ENCODE measurements at places on chromosomes 1 and 21. TPM values are rescaled to one million over a fixed set of nuclear protein-coding genes. Genes with fewer than 3 reads are reported as not detected.
A peak's percentile ranks its signal among the peaks of the same experiment; 100 is the strongest.

DNA sequence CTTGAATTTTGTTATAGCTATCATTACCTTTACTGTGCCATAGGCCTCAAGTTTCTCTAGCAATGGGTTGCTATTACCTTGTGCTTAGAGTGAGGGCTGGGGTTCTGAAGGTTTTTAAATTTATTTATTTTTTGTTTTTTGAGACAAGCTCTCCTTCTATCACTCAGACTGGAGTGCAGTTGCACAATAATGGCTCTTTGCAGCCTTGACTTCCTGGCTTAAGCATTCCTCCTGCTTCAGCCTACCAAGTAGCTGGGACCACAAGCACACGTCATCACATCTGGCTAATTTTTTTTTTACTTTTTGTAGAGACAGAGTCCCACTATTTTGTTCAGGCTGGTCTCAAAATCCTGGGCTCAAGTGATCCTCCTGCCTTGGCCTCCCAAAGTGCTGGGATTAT is 41.5 kb downstream of the SNX27 start:
- DNase-seq: no peak

DNA sequence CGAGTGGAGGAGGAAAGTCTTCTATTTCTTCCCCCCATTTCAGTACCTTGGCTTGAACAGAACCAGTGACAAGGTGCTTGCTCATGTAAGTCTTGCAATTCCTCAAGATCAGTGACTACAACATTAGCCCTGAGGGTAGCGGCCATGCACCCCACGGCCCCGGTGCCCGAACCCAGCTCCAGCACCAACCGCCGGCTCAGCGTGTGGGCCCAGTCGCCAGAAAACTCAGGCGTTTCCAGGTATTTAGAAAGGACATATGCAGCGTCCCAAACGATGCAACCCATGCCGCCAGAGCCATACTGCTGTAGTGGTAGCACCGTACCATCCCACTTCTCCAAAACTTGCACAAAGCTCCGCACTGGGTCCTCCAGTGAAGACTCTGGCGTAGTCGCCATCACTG is 11.2 kb upstream of the MANEAL start:
- no peak for DNase-seq

DNA sequence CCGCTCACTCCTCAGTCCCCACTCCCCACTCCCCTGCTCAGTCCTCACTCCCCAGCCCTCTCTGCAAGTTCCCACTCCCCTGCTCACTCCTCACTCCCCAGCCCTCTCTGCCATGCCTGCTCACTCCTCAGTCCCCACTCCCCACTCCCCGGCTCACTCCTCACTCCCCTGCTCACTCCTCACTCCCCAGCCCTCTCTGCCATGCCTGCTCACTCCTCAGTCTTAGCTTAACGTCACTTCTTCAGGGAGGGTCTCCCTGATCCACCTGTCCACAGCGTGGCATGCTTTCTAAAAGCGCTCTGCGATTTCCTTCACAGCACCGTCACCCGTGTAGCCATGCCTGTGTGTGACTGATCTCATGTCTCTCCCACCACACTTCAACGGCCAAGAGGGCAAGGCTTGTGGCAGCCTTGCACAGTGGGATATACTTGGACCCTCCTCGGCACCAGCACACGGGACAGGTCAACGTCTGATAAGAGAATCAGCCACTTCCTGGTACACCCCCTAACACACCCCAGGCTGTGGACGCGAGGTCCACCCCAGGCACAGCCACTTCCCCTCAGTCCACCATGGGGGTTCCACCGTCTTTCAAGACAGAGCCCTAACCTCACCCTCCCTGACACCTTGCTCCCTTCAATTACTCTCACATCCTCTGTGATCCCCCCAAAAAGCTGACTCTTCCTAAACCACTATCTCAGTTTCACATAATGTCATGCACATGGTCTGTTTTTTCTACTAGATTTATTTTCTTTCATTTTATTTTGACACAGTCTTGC is 14.0 kb downstream of the PRDM15 start:
- DNase-seq: no peak

DNA sequence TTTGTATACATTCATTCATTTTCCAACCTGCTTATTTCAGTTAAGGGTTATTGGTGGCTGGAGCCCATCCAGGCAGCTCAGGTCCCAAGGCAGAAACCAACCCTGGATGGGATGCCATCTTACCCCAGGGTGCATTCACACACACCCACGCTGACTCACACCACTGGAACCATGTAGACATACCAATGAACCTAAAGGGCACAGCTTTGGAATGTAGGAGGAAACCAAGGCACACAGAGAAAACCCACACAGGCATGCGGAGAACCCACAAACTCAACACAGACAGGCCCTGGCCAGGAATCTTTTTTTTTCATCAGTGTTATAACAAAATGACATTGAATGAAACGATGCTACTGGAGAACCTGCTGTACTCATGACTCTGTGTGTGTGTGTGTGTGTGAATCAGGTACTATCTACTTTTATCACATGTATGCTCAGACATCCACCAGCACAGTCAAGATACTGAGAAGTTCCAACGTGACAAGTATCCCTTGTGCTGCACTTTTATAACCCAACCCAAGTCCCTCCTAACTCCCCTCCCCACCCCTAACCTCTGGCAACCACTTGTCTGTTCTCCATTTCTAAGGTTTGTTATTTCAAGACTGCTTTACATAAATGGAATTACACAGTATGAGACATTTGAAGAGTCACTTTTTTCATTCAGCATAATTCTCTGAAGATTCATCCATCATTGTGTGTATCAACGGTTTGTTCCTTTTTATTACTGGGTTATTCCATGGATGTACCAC is 286.8 kb upstream of the PLD5 start:
- no peak for DNase-seq

GRCh38 chr1:160624464-160624863 is 22.4 kb downstream of the SLAMF1 start:
- DNase-seq: no peak

CRNN gene
- not detected for total RNA-seq

PLPPR4 gene
- total RNA-seq: 27.3 TPM

DNA sequence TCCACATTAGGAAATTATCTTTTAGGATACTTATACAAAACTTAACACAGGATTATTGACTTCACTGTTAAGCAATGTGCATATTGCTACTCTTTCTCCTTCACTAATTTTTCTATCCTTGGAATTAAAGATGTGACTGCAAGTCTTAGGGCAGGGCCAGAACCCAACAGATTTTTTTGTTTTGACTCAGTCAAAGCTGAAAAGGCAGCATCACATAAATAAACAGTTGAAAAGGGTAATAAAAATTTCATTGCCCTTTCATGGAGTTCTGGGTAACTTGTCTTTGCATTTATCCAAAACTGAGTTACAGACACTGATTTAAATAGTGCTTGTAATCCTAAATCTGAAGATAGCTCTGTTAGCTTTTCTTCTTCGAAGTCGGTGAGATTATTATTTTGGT is 1.9 kb upstream of the TMEM35B start:
- no peak for DNase-seq

IGFN1 gene
- total RNA-seq: 0.09 TPM

DNA sequence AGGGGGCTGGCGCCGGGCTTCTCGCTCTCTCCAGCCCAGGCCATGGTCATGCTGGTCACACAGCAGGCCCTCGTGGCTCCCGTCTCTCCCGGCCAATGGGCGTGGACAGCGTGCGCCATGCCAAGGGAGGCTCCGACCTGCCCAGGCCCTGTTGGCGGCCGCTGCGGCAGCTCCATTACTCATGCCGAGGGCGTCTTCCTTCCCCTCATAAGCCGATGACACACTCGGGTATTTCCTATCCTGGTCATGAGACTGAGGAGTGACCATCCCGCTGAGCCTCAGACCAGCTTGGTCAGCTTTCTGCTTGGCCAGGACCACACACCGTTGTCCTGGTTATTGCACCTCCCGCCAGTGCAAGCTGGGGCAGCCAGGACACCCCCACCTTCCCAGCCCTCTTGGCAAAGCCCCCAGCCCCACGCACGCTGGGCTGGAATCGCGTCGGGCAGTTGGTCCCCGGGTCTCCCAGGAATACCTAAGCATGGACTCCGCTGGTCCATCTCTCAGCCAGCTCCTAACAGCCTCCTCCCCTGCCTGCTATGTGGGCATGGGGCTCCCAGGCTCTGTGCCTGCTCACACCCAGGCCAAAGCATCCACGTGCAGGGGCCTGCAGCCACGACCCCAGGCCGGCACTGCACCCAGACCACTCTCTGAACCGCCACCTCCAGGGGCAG is 49.8 kb downstream of the ARHGEF16 start:
- DNase-seq: peak; percentile 66

DNA sequence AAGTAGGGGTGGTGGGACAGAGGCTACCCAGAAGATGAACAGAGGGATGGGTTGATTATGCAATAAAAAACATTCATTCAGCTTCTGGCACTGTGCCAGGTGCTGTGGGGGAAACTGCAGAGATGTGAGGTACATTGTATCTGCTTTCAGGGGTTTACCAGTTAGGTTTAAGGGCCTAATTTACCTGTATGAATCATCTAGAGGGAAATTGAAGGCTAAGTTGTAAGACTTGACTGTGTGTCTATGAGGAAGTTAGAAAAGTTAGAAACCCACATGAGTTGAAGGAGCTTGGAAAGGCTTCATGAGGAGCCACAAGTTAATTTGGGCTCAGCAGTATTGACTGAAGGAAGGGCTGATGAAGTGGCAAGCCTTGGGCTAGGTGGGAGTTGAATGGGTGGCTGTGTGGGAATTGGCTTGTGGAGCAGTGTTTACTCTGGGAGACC is 36.7 kb upstream of the APOBEC4 start:
- no peak for DNase-seq

DNAJC6 gene
- 86.7 TPM for total RNA-seq

LRRC7 gene
- total RNA-seq: 92.6 TPM

SLC9C2 gene
- 3.3 TPM for total RNA-seq

VAV3 gene
- 19.5 TPM for total RNA-seq

SPEN gene
- 69.0 TPM for total RNA-seq

AMY2A gene
- 0.36 TPM for total RNA-seq

DNA sequence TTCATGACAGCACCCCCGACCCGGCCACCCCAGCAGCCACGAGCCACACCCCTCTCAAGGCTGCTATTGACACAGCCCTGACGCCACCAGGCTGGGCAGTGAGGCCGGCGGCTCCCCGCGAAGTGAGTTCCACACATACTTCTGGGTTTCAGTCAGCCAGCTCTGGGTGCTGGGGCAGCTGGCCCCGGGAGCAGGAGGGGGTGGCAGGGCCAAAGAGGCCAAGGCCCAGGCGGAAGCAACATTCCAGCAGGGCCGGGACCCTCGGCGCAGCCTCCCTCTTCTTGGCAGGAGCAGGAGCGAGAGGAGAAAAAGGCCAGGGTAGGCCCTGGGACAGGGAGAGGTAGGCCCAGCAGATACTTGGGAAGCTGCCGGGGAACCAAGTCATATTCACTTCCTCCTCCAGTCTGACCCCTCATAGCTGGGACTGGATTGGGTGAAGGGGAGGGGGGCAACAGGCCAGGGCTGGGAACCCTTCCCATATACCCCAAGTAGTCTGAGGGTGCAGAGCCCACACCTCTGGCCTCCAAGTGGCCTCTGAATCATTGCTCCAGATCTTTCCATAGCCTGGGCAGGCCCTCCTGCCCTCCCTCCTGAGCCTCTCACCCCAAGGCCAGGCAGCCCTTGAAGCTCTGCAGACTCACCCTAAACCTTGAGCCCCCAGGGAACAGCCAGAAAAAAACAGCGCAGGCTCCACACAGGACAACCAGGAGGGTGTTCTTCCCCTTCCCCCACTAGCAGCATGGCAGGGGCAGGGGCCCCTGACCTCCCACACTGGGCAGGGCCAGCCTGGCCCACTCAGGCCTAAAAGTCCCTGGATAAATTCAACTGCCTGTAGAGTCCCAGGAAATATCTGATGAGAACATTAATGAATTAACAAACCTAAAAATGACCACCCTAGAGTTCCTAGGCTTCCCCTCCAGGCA is 5.7 kb downstream of the HSPG2 start:
- no peak for DNase-seq

ANGPTL7 gene
- 0.27 TPM for total RNA-seq

DNA sequence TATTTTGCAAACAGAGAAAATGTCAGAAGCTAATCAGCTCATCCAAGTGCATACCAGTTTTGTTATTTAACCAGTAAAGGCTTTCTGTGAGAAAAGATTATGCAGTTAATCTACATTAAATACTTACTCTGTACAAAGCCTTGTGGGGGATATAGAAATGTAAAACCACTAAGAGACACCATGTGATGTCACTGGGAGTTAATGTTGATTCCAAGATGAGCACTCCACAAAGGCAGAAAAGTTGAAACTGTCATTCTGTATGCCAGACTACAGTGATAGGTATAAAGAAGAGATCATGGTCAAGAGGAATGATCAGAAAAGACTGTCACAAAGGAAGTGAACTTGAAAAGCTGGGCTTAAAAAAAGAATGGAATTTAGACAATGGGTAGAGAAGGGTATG is 100.3 kb upstream of the SGIP1 start:
- no peak for DNase-seq

DNA sequence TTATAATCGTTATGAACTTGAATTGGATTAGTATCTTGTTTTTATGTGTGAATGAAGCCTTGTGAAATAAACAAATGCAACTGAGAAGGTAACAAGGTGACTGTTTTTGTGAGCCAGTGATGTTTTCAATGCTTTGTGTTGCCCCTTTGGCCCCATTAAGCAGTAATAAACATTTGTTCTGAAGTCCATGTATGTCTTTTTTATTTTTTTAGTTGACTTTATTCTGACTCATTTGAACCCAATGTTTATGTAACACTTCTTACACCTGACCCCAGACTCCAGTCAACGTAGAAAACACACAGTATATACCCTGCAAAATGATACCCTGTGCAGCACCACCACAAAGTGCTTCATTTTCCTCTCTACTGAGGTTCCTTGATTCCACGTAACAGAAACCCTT is 4.6 kb upstream of the CACYBP start:
- DNase-seq: no peak

- DNase-seq: no peak
Measured at GRCh38 chr1:68470388-68470970, 20.7 kb upstream of the RPE65 start.

ADAMTS1 gene
- total RNA-seq: 13.0 TPM

- no peak for DNase-seq
Measured at GRCh38 chr1:7654725-7655124, 116.4 kb upstream of the VAMP3 start.

DNA sequence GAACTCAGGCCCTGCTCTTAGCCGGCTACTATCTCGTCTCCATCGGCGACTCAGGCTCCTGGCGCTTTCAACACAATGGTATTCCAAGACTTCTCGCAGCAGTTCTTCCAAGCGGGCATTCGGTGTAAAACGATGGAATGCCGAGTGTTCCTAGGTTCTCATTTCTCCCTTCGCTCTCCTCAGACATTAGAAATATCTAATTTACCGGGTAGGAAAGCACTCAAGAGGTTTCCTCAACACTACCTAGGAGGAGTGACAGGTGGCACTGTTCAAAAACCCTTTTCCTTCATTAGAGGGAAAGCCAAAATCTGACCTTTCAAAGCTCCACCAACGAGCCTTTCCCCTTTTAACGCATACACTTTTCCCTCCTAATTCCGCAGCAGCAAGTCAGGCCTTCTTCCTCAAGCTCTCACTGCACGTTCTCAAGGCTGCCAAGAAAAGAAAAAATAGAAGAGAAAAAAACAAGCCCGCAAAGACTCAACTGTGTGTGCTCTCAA is 601 bp downstream of the UBE2G2 start:
- DNase-seq: peak; percentile 58

- DNase-seq: no peak
Measured at GRCh38 chr1:160400646-160401486, 502 bp downstream of the VANGL2 start.

GRCh38 chr1:17207966-17208418 is 3.1 kb downstream of the PADI1 start:
- no peak for DNase-seq

All from cerebellum (tissue), 4 donors.